ENCODE measurements at places on chromosomes 12 and 14.
A peak's percentile ranks its signal among the peaks of the same experiment; 100 is the strongest.

- no peak for DNase-seq
These were observed 35.5 kb downstream of the CCDC92 start for GRCh38 chr12:123936956-123937706.

DNA sequence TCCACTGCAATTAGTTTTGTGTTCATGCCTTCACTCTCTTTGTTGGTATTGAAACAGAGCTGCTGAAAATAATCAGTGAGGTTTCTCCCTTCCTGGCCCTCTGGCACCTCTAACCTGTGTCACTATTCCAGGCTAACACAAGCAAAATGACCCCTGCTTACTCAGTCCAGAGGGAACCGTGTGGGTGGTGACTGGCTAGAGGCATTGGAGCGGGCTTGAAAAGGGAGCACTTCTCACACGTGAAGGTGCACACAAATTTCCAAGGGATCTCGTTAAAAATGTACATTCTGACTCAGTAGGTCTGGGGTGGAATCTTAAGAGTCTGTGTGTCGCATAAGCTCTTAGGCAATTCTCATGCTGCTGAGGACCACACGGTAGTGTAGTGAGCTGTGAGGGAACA, 1.3 kb upstream of the SLC24A4 start:
- DNase-seq: no peak

DNA sequence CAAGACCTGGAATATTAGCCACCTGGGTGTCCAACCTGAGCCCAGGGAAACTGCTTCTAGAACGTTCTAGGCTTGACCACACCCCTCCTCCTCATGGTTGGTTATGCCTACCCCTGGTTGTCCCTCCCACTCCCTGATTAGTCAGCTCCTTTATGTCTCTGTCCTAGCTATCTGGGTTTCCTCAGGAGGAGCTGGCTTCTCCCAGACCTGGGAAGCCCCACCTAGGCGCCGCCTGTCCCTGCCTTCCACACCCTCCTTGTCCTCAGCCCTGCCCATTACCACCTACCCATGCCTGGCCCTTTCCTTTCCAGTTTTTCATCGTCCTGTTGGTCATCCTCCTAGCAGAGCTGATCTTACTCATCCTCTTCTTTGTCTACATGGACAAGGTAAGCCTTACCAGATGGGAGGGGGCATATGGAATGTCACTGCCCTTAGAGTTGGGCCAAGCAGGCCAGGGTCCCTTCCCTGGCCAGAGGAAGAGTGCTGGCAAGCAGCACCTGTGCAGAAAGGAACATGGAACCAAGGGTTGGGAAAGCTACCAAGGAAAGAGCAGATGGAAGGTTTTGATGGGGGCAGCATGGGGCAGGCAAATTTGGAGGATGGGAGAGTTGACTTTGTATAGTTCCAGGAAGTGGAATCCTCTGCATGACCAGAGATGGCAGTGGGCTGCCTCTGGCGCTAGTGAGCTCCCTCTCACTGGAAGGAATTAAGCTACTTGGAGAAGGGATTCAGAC, 201.7 kb downstream of the TSPAN9 start:
- no peak for DNase-seq

DNA sequence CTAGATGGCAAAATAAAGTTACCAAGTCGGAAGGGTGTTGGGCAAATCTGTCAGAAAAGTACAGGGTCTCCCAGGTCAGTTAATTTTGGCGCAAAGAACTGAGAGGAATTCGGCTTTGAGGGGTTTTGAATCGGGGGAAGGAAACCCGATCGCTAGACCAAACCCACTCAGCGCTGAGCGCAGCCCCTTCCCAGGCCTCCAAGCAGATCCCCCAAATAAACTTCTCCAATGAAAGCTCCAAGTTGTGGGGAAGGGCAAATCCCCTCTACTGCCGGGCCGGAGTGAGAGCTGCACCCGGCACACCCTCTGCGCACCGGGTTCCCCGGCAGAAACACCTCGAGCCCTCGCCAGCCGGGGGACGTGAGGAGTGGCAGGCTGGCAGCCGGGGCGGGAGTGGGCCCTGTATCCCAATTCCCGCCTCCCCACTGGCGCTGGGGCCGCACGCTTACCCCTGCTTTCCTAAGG, 441 bp downstream of the E2F7 start:
- no peak for DNase-seq

DNA sequence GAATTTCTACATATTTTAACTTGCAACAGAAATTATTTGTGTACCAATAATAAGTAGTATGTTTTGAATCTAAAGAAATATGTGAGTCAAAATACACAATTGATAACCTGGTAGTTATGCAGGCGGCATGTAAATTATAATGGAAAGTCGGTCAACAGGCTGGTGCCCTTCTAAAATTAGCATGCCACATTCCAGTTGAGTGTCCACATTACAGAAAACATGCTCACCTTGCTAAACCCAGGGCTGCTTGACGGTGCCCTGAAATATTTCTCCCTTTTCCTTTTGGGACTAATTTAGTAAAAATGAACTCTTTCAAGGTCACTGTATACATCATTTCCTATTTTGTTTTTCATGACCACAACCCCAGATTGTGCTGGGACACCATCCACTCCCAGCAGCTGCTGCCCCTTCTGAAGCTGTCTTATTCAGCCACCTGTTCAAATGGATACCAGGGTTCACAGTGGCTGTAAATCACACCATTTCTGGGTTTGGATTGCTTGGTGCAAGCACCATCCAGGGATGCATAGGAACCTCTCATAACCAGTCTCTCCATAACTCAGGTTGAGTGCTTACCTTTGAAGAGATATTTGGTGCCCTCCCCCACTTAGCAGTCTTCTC, 110.6 kb downstream of the ANO6 start:
- no peak for DNase-seq

DNA sequence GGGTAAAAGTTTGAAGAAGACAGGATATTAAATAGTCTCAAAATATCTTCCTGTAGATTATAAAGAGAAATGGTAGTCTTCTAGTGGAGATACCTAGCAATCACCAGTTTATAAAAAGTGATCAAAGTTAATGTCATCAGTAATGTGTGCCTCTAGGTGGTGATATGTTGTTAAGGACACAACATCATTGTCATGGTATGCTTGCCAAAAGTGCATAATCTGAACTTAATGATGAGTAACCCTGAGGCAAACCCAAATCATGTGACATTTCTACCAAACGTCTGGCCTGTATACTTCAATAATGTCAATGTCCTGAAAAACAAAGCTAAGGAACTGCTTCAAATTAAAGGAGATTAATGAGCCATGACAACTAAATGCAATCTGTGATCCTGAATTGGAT, 214.7 kb downstream of the PHLDA1 start:
- no peak for DNase-seq

DNA sequence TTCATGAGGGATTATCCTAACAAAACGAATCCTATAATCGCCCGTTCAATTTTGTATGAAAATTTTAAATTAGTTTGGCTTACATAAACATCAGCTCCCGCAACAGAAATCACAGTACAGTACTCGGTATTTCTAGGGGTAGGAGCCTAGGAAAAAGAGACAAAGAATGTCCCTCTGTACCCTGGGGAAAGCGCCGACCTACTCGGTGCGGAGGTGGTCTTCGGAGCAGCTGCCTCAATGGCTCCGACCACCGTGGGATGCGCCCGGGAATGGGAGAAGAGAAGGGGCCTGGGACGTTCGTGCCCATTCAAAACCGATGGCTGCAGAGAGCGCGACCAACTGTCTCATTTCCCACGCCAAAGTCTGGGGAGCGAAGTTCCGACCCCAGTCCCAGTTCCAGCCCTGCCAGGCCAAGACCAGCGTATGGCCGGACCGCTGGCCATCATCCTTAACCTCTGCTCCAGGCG, 618 bp downstream of the GNPNAT1 start:
- no peak for DNase-seq

GRCh38 chr14:71716041-71716772, 216.0 kb upstream of the RGS6 start:
- no peak for DNase-seq

- DNase-seq: peak; percentile 70
These were observed 36.4 kb upstream of the SMOC1 start for GRCh38 chr14:69842686-69843420.

DNA sequence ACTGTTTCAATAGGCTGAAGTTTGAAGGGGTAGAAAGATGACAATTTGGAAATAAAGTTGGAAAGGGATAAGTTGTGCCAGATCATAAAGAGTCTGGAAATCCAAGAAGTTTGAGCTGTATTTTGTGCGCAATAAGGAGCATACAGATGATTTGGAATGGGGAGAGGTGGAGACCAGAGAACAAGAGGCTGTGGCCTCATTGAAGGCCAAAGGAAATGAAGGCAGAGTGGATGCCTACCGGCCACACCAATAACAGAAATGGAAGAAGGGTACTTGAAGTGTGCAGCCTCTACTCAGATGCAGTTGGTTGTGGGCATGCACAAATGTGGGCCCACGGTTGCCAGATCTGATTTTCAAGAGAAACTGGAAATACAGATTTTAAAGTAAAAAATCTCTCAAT, 2.4 kb downstream of the IFT81 start:
- no peak for DNase-seq

DNA sequence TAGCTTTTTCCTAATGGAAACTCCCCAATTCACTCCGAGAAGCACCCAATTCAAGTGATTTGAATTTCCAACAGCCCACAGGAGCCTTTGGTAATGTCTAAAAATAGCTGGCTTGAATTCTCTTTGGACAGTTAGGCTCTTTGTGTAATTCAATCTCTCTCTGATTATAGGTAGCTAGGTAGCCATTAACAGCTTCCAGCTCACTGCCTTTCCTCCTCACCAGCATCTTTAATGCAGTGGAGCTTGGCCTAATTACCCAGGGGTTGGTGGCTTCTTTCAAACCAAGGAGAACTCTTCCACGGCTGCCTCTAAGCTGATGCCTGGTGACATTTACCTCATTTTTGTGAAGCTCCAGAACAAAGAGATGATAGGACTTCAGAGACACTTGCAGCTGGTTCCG, 86.4 kb downstream of the WSCD2 start:
- no peak for DNase-seq

DNA sequence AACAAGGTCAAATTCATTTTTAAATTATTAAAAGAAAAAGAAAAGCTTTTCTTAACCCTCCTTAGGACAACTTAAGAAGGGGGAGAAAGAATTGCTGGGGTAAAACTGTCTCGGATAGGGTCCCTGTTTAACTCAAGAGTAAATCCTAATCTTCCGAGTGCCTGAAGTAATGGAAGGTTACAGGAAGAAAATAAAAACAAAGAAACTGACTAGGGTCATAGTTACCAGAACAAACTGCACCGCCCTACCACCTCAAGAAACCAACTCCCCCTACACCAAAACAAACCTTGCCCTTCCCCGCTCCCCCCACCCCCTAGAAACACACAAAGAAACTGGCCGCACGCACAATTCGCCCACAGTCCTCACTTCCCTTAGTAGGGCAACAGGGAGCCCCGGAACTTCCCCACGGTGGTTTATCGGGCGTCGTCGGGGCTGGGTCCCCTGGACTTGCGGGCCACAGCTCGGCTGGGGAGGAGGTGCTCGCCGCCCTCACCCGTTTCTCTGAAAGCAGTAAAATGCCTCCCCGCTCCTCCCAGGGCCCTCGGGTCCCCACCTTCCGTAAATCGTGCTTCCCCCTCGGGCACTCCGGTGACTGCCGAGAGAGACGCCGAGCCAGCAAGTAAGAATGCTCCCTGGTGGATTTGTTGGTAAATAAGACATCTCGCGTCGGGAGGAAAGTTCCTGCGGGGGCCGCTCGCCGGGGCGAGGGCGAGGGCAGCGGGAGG, 2.4 kb downstream of the SINHCAF start:
- no peak for DNase-seq

- no peak for DNase-seq
These were observed 88.4 kb upstream of the DYNC1H1 start for GRCh38 chr14:101875727-101876554.

DNA sequence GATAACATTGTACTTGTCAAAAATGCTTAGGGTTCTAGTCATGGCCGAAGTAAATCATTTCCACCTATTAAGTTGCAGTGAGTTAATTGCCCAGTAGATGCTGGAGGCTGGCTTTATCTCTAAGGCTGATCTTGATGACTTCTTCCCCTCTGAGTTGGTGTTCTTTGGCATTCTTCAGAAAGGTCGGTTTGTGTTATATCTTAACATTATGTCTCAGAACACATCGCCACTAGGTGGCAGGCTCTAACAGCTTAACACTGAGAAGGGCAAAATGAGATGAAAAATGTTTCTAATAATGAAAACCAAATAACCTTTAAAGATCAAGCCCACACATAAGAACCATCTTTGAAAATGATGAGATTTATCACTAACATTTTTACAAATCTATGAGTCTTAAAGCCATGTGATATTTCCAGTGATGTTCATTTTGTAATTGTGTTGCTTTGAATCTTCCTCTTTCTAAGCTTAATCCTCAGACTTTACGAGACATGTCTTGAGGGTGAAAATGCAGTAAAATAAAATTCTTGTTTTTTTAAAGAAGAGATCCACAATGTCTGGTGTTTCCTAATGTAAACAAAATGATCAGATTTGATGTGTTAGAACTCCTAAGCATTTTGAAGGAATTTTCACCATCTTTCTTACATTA, 28.6 kb downstream of the SUDS3 start:
- DNase-seq: peak; percentile 23

DNA sequence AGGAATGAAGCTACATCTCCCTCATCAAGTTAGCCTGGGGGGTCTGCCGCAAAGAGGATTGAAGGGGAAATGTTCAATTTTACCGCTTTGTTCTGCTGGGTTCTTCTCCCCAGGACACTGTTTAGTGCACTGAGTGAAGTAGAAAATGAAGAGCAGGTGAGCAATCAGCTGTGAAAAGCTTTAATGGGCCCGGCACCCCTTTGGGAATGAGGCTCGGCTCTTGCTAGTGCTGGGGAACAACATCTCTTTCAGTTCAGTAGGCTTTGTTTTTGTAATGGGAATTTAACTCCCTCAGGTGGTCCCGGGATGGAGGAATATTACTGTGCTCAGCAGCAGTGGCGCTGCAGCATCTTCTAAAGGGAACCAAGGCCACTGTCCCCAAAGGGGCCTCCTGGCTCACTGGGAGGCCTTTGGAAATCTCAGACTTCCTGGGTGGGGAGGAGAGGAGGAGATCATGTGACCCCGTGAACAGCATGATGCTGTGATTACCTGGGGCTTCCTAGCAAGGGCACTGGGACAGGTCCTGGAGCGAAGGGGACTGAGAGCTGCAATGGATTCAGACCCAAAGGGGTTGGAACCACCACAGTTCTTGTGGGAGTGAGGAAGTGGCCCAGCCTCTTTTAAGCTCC, 85.2 kb upstream of the MAX start:
- DNase-seq: peak; percentile 42

GRCh38 chr14:103825101-103825500, 22.3 kb downstream of the PPP1R13B start:
- no peak for DNase-seq

DNA sequence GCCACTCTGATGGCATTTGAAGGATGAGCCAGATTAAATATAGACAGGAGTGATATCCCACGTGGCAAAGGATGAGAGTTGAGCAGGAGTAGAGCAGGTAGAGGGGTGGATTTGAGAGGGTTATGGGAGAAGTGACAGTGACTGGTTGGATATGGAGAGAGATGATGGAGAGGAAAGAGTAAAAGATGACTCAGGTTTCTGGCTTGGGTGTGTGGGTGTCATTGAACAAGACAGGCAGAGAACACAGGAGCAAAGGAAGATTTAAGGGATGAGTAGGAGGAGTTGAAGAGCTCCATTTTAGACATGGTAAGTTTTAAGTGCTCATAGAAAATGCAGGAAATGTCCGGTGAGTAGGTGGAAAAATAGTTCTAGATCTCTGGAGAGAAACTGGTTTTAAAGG, 136.9 kb downstream of the EGLN3 start:
- no peak for DNase-seq

GRCh38 chr14:94677213-94677612, 65.0 kb downstream of the SERPINA3 start:
- no peak for DNase-seq
